Ascending aorta (tissue), 2 donors: ENCODE measurements at places on chromosomes 3 and 15. TPM values are rescaled to one million over a fixed set of nuclear protein-coding genes. Genes with fewer than 3 reads are reported as not detected.

- DNase-seq: no peak
Observed at GRCh38 chr3:122533480-122533879, 18.7 kb upstream of the KPNA1 start.

GRCh38 chr15:62126364-62126763 lies 38.7 kb downstream of the C2CD4B start:
- no peak for DNase-seq

DNA sequence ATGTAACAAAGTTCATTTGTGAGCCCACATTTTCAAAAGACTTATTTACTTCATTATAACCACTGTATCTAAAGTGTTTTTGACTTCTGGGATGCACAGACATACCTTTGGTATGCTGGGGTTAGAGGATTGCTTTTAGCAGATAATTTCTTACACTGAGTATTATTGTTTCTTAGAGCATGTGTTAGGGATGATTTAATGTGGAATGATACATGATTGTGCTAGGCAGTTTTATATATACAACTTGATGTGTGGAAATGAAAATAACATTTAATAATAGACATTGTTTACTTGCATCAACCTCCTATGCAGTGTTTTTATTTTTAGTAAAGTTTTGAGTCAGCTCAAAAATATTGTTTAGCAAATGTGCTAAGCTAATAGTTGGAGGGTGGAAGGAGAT lies 3.4 kb downstream of the KIF23 start:
- no peak for DNase-seq

DNA sequence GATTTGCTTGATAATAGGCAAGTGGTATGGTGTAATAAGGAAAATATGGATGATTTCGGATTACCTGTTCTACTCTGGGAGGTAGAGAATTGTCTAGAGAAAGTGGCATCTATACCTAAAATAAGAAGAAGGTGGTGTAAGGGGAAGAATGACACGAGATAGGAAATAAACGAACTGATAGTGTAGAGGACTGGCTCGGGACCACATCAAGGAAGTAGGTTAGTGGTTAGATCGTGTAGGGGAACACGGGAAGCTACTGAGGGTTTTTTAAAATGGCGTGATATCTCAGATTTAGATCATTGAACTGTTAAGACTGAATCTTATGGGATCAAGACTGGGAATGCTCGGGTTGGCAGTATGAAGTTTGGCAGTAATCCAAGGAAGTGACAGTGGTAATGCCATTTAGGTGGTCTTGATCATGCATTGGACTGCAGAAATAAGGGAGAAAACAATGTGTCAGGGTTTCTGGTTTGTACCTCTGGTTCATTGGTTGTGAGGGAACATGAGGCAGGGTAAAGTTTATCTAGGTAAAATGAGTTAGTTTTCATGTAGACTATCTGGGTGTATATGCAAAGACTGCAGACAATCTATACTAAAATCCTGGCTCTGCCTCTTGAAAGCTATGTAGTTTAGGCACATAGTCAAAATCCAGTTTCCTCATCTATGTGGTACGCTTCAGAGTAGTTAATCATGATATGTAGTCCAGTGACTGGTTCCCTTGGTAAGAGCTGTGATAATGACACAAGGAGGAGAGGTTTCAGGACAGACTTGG lies 7.4 kb downstream of the RPL14 start:
- no peak for DNase-seq

DNA sequence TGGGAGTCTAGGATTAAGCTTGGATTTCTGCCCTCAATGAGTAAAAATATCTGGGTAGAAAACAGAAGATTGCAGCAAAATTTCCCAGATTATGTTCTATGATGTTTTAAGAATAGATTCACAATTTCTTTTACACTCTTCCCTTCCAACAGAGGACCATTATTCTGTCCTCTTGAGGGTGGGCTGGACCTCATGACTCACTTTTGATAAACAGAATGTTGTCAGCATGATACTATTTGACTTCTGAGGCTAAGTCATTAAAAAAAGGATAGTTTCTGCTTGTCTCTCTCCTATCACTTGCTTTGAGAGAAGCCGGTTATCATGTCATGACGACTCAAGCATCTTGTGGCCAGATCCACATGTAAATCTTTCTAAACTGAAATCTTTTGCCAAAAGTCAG lies 396.2 kb upstream of the CDIN1 start:
- DNase-seq: no peak

- DNase-seq: no peak
Observed at GRCh38 chr3:105747060-105747541, 121.7 kb downstream of the CBLB start.

DNA sequence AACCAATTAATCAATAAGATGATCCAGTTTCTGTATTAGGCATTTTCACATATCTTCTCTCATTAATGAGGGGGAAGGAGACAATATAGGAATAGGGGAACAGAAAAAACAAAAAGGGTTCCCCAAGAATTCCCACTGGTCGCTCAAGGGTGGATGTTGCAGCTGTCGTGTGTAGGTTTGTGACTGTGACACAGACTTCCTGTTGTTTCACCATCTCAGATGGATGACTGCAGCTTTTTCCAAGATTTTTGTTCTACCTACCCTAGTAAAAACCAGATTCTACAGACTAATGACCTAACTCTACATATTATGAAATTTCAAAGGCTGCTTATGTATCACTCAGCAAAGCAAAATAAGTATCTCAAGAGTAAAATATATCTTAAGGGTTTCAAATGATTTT lies 73.7 kb upstream of the MB21D2 start:
- no peak for DNase-seq

GRCh38 chr3:14425581-14426304 lies 23.3 kb downstream of the SLC6A6 start:
- DNase-seq: no peak

DNA sequence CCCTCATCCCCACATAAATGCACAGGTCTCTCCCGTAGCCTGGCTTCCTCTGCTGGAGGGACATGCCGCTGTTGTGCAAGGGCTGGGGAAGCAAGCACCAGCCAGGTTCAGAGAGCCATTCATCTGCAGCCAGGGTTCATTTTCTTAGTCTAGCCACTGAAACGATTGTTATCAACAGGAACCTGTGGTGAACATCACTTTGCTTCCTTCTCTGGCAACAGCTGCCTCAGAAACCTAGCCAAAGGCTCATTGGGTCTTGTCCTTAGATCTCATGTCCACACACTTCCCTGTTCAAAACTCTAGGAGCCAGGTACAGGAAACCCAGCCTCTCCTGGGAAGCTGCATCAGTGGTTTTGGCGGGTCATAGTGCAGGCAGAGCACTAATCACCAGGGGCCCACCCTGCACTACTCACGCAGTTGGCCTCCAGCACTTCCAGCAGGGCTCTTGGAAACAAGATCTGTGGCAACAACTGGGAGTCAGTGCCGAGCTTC lies 47.0 kb downstream of the OXNAD1 start:
- peak; percentile 77 for DNase-seq

DNA sequence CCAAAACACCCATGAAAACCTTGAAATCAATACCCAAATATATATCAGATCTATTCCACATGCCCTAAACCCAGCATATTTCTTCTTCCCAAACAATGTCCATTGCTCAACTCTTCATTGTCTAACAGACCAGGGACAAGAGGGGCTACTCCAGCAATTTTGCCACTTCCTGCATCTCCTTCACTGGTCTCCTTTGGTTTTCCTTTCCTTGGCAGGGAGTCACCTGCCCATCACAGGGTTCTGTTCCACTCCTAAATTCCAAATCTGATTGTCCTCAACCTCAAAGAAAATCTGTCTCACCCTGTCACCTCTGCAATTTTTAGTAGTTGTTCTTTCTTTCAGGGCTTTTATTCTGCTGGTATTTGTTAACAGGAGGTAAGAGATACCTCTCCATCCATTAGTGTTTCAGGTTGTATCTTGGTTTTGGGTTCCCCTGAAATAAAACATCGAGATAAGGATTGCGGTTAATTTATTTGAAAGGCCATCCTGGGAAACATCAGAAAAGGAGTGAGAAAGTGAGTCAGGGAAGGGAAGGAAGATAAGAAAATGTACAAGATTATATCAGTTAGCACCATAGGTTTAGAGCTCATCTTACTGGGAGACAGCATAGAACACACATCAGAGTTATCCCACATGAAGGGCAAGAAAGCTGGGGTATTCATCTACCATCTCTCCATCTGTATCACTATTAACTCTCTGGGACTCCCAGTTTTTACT lies 13.6 kb downstream of the ZBED2 start:
- DNase-seq: no peak

- DNase-seq: peak; percentile 93
Observed at GRCh38 chr15:64153480-64154367, 2.2 kb downstream of the SNX22 start.

DNA sequence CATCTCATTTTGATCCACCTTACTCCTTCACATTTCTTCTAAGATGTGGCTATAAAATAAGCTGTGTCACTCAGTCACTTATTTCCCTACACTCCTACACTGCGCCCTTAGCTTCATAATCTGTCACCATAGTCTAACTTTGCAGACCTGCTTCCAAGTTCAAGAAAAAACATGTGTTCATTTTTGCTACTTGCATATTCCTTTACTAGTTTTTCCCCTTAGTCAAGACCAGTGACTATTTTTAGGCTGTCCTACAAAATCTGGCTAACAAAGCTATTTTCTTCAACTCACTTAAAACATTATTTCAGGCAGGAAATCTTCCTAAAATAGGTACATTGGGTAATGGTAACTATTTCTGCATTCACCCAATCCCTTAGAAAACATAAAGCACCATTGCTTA lies 272.5 kb downstream of the TBC1D5 start:
- DNase-seq: no peak

GRCh38 chr15:101264011-101264410 lies 12.2 kb upstream of the CHSY1 start:
- DNase-seq: no peak

DNA sequence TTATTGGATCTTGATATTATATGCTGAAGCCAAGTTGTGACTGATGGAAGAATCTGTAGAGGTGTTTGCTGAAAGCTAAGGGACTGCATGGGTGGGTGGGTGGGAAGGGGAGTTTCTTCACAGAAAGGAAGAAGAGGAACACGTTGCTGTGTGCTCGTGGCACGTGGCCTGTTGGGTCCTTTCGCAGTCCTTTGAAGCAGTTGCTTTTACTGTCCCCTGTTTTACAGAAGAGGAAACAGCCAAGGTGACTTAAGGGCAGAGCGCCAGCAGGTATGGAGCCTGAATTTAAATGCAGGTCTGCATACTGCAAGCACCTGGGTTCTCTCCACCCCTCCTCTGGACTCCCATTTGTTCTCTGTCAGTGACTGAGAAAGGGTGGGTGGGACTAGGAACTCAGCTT lies 59.4 kb upstream of the PRR23C start:
- DNase-seq: no peak

GRCh38 chr15:78850941-78851755 lies 21.5 kb upstream of the MORF4L1 start:
- DNase-seq: no peak

DNA sequence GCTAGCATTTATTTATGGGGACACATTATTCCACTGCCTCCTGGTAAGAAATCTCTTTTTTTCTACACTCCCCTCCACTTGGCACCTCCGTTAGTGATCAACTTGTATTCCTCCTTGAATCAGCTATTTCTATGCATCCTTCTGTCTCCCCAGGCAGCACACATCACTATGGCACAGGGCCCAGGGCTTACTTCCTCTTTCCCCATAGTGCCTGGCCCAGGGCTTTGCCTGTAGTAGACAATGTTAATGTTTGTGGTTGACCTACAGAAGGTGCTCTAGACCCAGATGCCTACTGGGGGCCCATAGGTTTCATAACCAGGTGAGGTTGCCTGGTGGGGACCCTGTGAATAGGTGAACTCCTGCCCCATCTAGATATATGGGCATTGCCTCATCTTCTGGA lies 44.9 kb downstream of the EPHB1 start:
- peak; percentile 53 for DNase-seq

DNA sequence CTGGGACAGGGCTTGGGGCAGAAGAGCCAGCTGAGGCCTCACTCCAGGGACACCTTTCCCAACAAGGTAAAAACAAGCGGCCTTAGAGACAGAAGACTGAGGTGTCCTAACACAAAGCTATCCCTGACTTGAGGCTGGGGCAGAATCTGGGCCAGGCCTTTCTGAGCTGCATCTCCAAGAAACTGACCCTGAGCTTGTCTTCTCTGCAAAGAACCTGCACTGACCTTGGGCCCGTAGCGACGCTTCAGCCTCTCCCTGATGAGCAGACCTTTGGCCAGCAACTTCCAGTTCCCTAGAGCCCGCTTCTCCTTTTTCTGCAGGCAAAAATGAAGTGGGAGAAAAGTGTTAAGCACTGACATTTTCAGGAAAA lies 22.2 kb downstream of the TMEM43 start:
- DNase-seq: peak; percentile 60

GRCh38 chr15:23857028-23857641 lies 170.0 kb upstream of the NDN start:
- DNase-seq: no peak

DNA sequence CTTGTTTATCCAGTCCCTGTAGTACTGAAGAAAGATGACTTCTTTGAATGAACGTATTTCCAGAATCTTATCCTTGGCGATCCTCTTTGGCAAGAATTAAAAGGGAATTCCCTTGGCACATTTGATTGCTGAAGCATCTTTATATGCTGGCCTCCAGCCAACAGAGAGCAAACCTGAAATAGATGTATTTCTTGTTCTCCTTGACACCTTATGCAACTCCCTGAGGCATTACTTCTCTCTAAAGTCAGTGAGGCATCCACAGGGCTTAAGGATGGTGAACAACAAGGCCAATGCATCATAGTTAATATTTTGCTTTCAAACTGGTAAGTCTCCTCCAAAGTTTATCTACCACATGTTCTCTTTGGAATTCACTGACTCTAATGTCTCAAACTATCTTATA lies 450.9 kb upstream of the THRB start:
- no peak for DNase-seq

GRCh38 chr15:54659646-54660045 lies 537.1 kb downstream of the RSL24D1 start:
- DNase-seq: no peak

- DNase-seq: peak; percentile 39
Observed at GRCh38 chr15:41917767-41918430, 24.0 kb upstream of the SPTBN5 start.

- DNase-seq: no peak
Observed at GRCh38 chr3:2934541-2934940, 175.6 kb downstream of the IL5RA start.

DNA sequence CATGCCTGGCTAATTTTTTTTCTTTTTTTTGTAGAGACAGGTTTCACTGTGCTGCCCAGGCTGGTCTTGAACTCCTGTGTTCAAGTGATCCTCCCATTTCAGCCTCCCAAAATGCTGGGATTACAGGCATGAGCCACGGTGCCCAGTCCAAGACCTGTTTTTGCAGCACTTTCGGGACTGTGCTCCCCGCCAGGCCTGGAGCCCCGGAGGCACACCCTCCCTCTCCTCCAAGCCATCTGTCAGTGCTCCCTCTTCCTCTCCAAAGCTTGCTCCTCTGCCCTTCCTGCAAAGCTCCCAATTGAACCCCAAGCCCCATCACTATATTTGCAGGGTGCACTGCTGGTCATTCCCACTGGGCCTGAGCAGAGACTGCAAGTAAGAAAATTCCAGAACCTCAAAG lies 98.1 kb downstream of the CORO2B start:
- no peak for DNase-seq

GRCh38 chr3:112685956-112686799 lies 45.2 kb upstream of the CCDC80 start:
- no peak for DNase-seq

Gene CTXN2
- total RNA-seq: not detected

Gene CPEB1
- 2.4 TPM for total RNA-seq

Gene STAB1
- total RNA-seq: 363 TPM

Gene MON1A
- total RNA-seq: 13.0 TPM

Gene BFSP2
- not detected for total RNA-seq

Gene KCNAB1
- total RNA-seq: 15.1 TPM

Gene TYRO3
- total RNA-seq: 7.0 TPM

Gene KLHL40
- not detected for total RNA-seq

Gene SMCO1
- not detected for total RNA-seq

Gene ECE2
- total RNA-seq: not detected
